ENCODE measurements at places on chromosomes 13 and 19.
A peak's percentile ranks its signal among the peaks of the same experiment; 100 is the strongest.

- no peak for DNase-seq
These were observed 11.4 kb downstream of the ARID3A start for GRCh38 chr19:937259-937694.

DNA sequence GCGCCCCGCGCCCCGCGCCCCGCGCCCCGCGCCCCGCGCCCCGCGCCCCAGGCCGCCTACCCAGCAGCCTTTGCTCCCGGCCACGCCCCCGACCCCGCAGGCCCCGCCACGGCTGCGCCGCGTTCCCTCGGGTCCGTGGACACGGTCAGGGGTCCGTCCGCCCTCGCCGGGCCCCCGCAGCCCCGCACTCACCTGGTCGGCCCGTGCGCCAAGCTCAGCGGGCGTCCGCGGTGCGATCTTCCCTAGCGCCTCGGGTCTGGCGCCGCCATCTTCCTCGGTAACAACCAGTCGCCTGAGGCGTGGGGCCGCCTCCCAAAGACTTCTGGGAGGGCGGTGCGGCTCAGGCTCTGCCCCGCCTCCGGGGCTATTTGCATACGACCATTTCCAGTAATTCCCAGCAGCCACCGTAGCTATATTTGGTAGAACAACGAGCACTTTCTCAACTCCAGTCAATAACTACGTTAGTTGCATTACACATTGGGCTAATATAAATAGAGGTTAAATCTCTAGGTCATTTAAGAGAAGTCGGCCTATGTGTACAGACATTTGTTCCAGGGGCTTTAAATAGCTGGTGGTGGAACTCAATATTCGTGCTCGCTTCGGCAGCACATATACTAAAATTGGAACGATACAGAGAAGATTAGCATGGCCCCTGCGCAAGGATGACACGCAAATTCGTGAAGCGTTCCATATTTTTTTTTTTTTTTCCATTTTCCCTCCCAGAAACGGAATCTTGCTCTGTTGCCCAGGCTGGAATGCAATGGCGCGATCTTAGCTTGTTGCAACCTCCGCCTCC lies at the start of the genes MED16 and RNU6-9:
MED16 (minus strand) TSS at position 294 of the 796 bp plus-strand sequence. CDS start 2,056 bp downstream, outside the sequence.
RNU6-9 (plus strand) TSS at position 591 of the 796 bp plus-strand sequence.
- peak; percentile 88 for DNase-seq

GRCh38 chr13:78714717-78715116 lies 55.8 kb upstream of the OBI1 start:
- no peak for DNase-seq

- DNase-seq: no peak
These were observed 4.6 kb upstream of the FOSB start for GRCh38 chr19:45463241-45463640.

DNA sequence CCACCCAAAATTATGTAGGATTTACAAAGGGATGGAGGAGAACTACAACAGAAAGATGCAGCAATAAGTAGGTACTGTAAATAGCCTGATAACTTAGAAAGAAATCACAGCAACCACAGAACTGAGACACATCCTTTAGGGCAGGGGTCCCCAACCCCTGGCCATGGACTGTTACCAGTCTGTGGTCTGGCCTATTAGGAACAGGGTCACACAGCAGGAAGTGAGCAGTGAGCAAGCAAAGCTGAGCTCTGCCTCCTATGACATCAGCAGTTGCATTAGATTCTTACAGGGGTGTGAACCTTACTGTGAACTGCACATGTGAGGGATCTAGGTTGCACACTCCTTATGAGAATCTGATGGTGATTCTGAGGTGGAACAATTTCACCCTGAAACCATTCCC lies 997.6 kb downstream of the DIAPH3 start:
- no peak for DNase-seq

- DNase-seq: no peak
These were observed 1.7 kb downstream of the ARHGEF7 start for GRCh38 chr13:111116856-111117255.

DNA sequence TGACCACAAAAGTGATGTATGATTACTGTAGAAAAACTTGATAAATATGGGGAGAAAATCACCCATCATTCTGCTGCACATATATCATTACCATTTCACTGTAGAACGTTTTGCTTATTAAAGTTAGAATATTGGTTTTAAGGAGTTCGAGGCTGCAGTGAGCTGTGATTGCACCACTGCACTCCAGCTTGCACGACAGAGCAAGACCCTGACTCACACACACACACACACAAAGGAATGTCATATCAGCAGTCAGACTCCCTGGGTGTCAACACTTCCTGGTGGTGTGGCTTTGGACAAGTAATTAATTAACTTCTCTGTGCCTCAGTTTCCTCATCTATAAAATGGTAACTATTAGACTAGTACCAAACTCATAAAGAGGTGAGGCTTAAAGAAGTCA lies 11.3 kb upstream of the PNMA8A start:
- DNase-seq: no peak

DNA sequence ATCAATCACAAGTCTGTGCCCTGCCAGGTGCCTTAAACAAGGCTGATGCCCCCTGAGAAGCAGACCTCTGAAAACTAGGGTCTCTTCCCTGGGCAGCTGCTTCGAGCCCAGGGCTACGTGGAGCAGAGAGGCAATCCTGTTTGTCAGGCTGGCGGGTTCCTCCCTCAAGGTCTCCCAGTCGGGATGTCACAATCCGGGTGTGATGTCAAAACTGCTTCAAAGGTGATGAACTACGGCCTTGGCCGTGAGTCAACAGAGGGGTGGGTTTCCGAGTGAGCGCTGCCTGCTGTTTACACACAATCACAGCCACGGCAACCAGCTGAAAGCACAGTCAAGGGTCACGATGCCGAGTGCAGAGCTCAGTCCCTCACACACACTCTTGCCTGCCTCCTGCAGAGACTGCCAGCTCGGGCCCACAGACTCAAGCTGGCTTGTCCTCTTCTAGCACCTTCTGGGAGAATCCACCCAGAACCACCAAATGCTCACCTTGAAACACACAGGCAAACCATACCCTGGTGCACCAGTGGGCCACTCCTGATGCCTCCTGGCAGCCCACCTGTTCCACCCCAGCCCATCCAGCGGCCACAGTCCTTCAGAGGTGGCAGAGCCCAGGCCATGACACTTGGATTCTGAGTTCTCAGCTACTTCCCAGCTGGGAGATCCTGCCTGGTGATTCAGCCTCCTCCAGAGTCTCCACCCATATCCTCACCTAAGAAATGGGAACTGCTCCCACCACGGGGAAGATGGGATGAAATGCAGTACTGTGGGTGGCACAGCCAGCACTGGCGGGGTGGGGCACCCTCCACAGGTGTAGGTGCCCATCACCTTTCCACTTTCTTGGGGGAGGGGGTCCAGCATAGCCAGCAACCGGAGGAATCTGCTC lies 6.8 kb downstream of the ELL start:
- no peak for DNase-seq

- no peak for DNase-seq
These were observed 203.2 kb downstream of the FGF14 start for GRCh38 chr13:102198418-102199311.

- no peak for DNase-seq
These were observed 14.7 kb downstream of the CILP2 start for GRCh38 chr19:19552798-19553197.

DNA sequence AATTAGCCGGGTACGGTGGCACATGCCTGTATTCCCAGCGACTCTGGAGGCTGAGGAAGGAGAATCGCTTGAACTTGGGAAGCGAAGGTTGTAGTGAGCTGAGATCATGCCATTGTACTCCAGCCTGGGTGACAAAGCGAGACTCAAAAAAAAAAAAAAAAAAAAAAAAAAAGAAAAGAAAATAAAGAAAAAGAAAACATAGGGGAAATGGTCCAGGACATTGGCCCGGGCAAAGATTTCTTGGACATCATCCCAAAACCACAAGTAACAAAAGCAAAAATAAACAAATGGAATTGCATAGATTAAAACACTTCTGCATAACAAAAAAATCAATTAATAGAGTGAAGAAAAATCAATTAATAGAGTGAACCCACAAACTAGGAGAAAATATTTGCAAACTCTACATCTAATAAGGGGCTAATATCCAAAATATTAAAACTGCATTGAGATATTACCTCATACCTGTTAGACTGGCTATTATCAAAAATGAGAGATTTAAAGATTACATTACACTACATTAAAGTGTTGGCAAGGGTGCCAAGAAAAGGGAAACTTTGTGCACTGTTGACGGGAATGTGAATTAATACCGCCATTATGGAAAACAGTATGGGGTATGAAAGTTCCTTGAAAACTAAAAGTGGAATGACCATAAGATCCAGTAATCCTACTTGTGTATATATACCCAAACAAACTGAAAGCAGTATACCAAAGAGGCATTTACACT lies 18.5 kb upstream of the ABCC4 start:
- no peak for DNase-seq

DNA sequence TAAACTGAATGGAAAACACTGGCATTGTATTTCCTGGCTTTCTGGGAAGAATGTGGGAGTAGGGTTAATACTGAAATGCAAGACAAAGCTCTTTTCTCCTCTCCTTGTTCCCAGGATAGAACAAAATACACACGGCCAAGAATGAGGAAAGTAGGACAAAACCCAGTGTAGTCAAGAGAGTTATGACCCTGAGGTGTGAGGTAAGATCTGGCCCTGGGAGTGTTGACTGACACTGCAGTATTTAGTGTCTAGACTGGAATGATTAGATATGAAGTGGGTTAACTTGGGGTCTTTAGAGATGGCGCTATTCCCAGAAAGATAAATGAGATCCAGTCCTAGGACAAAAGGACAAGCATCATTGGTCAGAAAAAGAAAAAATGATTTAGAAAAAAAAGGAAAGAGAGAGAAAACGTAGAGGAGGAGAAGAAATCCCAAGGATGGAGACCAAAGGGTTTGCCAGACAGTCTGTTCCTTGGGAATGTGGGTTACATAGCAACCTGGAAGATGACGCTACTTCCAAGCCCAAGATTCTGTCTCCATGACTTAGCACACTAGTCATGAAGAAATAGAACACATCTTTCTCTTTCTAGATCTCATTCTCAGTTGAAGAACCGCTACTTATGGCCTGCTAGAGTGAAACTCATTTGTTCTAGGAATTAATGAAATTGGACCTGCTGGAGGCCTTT lies 543.6 kb upstream of the GPC6 start:
- DNase-seq: no peak

- no peak for DNase-seq
These were observed 3.6 kb upstream of the CEACAM3 start for GRCh38 chr19:41792513-41793413.

DNA sequence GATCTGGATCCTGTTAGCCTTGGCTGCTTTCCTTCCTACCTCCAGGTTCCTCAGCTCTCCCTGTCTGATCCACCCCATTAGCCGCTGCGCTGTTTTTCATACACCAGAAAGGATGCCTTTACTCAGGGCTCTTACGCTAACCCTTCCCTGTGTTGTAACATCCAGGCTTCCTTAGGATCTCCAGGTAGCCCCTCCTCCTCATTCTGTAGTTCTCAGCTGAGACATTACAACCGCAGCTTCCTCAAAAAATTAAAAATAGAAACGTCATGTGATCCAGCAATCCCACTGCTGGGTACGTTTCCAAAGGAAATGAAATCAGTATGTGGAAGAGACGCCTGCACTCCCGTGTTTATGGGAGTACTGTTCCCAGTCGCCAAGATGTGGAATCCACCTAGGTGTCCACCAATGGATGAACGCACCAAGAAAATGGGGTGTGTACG lies 18.4 kb upstream of the MYADM start:
- DNase-seq: no peak

GRCh38 chr13:90336507-90336906 lies 1011.0 kb upstream of the MIR17HG start:
- DNase-seq: no peak

GRCh38 chr19:17370026-17370587 lies 7.0 kb downstream of the PLVAP start:
- no peak for DNase-seq

DNA sequence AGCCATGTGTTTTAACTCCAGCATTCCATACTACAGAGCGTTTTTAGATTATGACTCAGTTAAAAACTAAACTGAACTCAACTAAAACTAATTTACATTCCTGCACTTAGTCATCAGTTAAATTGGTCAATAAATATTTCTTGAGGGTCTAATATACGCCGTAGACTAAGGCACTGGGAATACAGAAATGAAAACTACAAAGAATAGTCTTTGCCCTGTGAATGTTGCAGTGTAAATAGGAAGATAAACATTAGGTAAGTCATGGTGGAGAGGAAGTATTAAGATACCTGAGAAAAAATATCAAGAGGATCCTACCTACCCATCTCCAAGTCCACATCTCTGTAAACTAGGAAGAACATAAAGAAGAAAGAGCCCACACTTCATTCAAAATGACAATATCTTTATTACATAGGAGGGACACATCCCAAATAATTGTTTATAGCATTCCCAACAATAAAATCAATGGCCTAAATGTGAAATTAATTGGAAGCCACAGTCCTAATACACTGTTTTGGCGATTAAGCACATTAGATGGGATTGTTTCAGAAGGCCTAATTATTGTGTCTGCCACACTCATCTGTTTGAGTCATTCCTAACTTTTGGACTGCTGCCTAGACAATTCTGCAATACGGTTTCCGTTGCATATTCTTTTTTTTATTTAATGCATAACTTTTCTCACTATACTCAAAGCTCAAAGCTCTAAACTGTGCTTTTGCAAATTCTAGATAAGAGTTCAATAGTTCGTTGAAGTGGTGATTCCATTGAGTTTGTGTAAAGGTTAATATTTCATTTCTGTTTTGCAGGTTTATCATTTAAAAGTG lies 52.9 kb downstream of the MBNL2 start:
- peak; percentile 42 for DNase-seq

GRCh38 chr19:49937750-49938381 lies 8.6 kb upstream of the NUP62 start:
- peak; percentile 71 for DNase-seq

DNA sequence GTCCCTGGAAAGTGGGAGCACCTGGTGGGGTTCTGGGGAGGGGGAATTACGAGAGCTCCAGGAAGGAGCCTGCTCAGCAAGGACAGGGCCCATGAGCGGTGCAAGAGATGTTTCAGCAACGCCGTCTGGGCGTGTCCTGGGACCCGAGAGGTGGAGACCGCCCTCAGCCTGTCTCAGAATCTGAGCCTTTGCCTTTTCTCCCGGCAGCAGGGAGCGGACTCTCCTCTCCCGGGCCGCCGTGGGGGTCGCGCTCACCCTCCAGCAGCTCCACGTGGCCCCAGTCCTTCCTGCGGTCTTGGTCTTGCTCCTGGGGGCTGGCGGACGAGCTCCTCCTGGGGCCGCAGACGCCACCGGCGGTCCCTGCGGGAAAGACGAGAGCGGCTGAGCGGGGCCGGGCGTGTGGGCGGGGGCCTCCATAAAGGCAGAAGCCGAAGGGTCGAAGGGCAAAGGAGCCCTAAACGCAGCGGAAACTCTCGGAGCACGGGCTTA lies 714 bp downstream of the POLRMT start:
- DNase-seq: no peak

All from spinal cord (tissue), 10 donors.